SHP77 (cell line): ENCODE measurements at places on chromosomes 5 and 9.

- no peak for DNase-seq
These were observed 208.0 kb downstream of the SGCD start for GRCh38 chr5:156534906-156535485.

- no peak for DNase-seq
These were observed 170.0 kb downstream of the SEC61B start for GRCh38 chr9:99391937-99392594.

- no peak for DNase-seq
These were observed 416.3 kb upstream of the ZNF608 start for GRCh38 chr5:125162714-125163113.

GRCh38 chr9:89795538-89796195, 190.9 kb downstream of the GADD45G start:
- no peak for DNase-seq

DNA sequence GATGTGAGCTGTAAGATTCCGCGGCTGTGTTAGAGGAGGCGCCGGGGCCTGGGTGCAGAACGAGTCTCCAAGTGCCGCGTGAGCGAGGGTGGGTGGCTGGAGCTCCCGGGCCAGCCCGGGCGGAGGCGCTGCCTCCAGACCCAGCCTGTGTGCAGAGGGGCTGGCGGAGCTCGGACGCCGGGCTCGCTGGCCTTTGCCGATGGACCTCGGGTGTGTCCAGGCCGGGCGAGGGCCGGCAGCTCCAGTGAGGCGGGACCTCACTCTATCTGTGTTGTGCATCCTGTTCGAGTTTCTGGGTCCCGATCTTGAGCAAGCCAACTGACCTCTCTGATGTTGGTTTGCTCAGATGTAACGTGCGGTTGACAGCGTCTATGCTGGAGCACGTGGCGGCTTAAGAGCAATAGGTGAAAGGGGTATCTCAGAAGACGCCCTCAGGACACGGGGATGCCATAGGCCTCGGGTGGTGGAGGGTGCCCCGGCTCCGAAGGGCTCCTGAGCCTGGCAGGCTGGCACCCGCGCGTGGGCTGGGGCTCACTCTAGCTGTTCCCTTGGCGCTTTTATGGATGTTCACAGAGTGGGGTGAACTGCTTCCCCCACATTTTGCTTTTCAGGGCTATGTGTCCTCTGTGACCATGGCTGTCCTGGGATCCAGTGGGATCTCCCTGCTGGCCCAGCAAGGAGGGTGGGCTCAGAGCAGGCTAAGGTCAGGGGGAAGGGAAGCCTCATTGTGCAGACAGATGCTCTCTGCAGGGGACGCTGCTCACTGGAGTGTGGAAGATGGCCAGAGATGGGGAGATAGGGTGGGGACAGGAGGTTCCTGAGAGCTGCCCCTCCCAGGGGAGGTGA, 69.8 kb downstream of the MRPL36 start:
- DNase-seq, result no peak

DNA sequence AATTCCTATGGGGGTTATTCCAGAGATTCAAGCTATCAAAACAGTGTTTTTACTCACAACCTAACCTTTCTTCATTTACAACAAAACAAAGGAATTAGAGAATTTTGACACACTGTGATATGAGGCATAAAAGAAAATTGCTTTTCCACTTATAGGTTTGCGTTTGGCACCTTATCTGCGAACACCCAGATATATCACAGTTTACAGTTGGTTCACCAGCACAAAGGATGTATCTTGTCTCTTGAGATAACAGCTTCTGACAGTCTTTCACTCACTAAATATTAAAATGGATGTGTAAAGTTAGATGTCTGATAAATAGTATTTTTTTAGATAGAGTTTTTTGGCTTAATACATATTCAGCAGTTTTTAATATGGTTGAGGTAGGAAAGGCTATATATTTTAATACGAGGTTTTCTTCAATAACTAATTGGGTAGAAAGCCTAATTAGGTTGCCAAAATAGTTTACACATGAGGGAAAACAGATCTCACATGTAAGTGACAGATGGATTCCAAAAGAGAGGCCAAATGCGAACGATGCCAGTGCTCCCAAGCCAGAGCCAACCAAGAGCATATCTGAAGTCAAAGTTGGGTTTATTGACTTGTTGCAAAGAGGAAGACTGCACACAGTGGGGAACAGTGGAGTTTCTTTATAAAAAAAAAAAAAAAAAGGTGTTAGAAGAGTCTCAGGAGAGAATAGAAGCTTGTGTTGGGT, 1495.2 kb downstream of the MAT2B start:
- DNase-seq, result no peak

DNA sequence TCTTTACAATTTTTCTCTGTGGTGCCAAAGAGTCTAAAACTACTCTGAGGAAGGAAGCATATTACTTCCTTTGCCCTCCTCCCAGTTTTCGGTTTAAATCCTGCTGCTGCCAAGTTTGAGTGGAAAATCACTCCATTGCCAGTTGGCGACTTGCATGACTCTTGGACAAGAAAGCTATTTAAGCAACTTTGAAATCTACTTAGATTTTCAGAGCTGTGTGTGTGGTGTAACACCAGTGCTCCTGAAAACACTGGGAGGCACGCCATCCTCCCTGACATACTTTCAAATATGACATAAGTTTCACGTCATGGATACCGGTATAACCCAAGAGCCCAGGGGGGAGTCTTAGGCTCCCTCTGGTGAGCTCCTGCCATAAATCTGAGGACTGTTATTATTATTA, 83.5 kb upstream of the RIOK2 start:
- no peak for DNase-seq

GRCh38 chr9:101333490-101333889, 51.3 kb downstream of the BAAT start:
- no peak for DNase-seq

- DNase-seq, result no peak
These were observed 79.7 kb downstream of the COL5A1 start for GRCh38 chr9:134721344-134721743.

GRCh38 chr5:68226546-68227073, 11.1 kb downstream of the PIK3R1 start:
- DNase-seq, result no peak

DNA sequence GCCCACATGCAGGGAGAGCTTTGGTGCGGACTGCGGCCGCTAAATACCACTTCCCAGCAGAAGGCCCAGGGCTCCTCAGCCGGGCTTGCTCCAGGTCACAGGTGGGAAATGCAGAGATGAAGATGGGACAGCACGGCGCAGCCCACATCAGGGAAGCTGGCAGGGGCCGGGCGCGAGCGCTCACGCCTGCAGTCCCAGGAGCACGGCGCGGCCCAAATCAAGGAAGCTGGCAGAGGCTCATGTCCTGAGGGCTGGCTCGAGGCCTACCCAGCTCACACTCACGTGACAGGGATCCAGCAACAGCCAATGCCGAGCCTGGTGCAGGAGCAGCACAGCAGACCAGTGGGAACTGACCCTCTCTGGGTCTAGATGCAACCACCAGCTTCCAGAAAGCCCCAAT, 16.3 kb downstream of the LPCAT1 start:
- no peak for DNase-seq

- no peak for DNase-seq
These were observed 382.5 kb downstream of the CYLC2 start for GRCh38 chr9:103377667-103378066.

- DNase-seq, result no peak
These were observed 91.5 kb upstream of the PHF24 start for GRCh38 chr9:34866614-34867013.

DNA sequence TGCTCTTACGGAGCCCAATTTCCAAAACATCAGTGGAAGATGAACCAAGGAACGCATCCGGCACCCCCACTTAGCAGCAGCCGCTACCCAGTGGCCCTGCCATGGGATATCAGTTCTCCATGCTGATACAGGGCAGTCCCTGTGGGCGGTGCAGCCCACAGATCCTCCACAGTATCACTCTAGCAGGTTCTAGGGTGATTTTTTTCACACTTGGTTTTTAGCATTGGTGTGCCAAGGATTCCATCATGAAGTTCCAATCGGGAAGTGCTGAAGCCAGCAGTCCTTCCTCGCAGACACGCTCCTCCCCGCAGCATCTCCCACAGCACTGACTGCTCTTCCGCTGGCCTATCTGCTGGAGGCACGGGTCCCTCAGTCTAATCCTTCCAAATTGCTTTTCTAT, 261.9 kb downstream of the SYK start:
- no peak for DNase-seq

- no peak for DNase-seq
These were observed 55.9 kb upstream of the CEMIP2 start for GRCh38 chr9:71824257-71824656.

- no peak for DNase-seq
These were observed 319.6 kb downstream of the DRD1 start for GRCh38 chr5:175124251-175124813.

GRCh38 chr9:91241909-91242308, 119.8 kb downstream of the AUH start:
- no peak for DNase-seq

DNA sequence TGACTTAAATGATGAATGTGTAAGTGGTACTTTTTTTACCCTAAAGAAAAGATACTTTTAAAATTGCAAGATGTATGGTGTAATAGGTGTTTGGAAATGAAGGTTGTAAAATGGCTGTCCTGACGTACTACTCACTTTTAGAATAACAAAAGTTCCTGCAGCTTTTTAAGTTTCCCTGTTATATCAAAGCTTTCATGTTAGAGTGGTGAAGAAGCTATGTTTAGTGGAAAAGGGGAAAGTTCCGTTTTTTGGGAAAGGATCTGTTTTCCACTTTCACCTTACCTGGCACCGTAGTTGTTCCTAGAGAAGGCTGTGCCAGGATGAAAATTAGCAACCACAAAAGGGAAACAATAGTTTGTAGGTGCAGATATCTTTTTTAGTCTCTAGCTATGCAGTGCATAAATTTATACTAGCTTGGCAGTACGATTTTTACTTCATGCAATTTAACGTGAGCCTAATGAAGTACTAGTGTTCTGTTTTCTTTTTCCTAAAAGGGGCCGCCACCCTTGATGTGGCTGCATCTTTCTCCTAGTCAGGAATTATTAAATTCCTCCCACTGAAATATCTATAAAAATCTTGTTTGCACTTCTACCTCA, 1.3 kb downstream of the TNPO1 start:
- no peak for DNase-seq

GRCh38 chr5:89372176-89372575, 489.2 kb upstream of the MEF2C start:
- DNase-seq, result no peak

DNA sequence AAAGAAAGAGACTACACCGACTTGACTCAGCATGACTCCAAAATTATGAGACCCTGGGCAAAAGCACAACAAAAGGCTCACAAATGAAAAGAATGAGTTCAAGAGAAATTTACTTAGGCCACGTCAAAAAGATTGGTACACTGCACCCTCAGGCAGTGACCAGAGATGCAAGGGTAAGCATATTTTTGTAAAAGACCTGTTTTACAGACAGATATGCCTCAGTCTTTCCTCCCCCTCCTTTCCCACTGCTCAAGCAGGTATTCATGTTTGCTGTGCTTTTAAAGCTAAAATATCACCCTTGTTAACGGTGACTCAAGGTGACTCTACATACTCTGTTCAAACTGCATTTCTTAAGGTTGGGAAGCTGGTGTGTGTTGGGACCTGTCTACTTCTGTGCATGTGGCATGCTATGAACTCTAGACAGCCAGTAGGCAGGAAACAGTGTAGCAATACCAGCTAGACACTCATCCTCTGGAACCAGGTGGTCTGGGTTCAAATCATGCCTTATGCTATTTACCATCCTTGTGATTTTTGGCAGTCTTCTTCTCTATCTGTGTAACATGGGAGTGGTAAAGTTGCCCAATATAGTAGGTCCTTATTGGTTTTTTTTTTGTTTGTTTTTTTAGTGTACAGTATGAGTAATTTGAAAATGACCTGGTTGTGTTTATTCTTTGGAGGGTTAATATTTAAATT, 98.7 kb downstream of the TLE4 start:
- DNase-seq, result no peak

DNA sequence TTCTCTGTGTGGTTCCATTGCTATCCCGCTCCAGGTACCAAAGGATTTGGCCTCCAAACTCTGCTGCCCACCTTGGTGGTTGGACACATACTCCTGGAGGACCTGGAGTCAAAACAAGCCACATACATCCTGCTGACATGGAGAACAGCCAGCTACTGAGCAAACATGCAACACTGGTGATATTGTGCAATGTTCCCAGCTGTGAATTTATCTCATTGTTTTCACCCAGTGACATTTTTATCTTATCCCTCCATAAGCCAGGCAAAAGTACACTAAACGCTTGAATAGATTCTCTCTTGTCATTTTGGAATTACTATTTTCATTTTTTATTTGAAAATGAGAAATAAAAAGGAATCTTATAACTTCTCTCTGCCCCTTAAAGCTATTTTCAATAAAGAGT, 11.1 kb upstream of the CTSL start:
- DNase-seq, result peak; percentile 40

GRCh38 chr5:154221371-154221896, 30.9 kb downstream of the GALNT10 start:
- no peak for DNase-seq

DNA sequence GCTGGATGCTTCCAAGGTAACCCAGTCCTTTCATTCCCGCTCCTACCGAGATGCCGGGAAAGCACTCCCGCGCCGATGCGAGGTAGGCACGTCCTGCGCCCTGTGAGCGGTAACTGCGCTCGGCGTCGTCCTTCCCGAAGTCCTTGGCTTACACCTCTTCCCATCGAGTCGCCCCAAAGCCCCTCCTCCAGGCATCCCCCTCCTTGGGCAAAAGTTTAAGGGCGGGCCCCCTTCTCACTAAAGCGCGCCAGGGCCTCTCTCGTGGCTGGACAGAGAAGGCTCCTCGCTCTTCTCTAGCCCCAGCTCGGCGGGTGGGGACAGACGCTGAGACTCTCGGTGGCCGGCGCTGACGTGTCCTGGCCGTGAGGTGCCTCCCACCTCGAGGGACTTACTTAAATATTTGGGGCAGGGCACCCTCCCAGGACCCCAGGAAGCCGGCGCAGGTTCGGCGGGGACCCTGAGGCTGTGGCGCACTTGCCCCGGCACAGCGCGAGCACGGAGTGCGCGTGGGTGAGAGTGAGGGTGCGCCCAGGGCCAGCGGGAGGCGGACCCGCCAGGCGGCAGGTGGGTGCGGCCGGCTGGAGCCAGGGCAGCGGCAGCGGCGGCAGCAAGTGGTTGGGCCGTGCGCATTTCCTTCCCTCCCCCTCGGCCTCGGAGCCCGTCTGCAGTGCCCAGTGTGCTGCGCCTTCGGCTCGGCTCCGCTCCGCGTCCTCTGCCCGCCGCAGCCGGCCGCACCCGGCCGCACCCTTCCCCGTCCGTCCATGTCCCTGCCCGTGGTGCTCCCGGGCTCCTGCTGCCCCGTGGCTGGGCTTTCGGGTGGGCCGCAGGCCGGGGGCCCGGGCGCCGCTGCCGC, at the start of gene ENTREP1:
ENTREP1 (plus strand) TSS at position 667 of the 853 bp plus-strand sequence; CDS start at position 762, 95 bp downstream.
- DNase-seq, result no peak

DNA sequence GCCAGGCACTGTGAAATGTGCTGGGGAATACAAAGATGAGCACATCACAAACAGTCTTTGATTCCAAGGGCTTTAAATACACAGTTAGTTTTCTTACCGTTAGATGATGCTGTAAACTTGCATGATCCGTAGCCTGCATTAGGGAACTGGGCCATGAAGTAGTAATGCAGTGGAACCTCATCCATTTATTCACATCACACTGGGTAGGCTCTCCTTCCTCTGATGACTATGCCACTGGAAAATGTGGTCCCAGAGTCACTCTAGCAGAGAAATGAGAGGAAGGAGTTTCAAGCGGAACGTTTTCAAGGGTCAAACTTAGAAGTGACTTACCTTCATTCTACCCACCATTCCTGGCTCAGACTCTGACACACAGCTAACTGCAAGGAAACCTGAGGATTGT, 26.4 kb downstream of the ZFAND5 start:
- DNase-seq, result no peak

- DNase-seq, result no peak
These were observed 6.3 kb downstream of the LHX3 start for GRCh38 chr9:136198605-136199083.

- DNase-seq, result no peak
These were observed 5.7 kb downstream of the CCDC69 start for GRCh38 chr5:151218177-151218576.
